Activated T-cell treated with anti-CD3 and anti-CD28 coated beads, Interleukin-2, amount 50 U/mL, for 4 hours (primary cell): ENCODE measurements at places on chromosomes 6 and 20. TPM values are rescaled to one million over a fixed set of nuclear protein-coding genes. Genes with fewer than 3 reads are reported as not detected.

The FAM209B gene
- 1.1 TPM for total RNA-seq

The HLA-DPB1 gene
- total RNA-seq = 6.0 TPM

The FOXS1 gene
- not detected for total RNA-seq

The BPIFB4 gene
- not detected for total RNA-seq

The MEI4 gene
- total RNA-seq = not detected

The DSN1 gene
- total RNA-seq = 13.1 TPM

The CTAGE9 gene
- not detected for total RNA-seq

The DEFB123 gene
- total RNA-seq = not detected

The SLC35A1 gene
- 7.1 TPM for total RNA-seq

The RSPH4A gene
- total RNA-seq = 0.40 TPM

The SKIC2 gene
- total RNA-seq = 132 TPM

The TGM3 gene
- total RNA-seq = not detected

The SPATS1 gene
- not detected for total RNA-seq

The CDH26 gene
- 0.58 TPM for total RNA-seq

The IL17F gene
- 27.0 TPM for total RNA-seq

The PROKR2 gene
- total RNA-seq = not detected

The LY6G5C gene
- total RNA-seq = 3.8 TPM
